ENCODE measurements at places on chromosomes 12 and 14. TPM values are rescaled to one million over a fixed set of nuclear protein-coding genes. Genes with fewer than 3 reads are reported as not detected.
A peak's percentile ranks its signal among the peaks of the same experiment; 100 is the strongest.

GRCh38 chr14:91714805-91715204, 17.1 kb downstream of the CATSPERB start:
- no peak for DNase-seq
- H3K4me1 ChIP-seq: no peaks in the 10 kb centered on the region
- no peak overlapping the region for H3K4me3 ChIP-seq
- no peak overlapping the region for H3K27ac ChIP-seq
- no peaks in the 10 kb centered on the region for H3K27me3 ChIP-seq
- no peaks in the 10 kb centered on the region for H3K36me3 ChIP-seq

DNA sequence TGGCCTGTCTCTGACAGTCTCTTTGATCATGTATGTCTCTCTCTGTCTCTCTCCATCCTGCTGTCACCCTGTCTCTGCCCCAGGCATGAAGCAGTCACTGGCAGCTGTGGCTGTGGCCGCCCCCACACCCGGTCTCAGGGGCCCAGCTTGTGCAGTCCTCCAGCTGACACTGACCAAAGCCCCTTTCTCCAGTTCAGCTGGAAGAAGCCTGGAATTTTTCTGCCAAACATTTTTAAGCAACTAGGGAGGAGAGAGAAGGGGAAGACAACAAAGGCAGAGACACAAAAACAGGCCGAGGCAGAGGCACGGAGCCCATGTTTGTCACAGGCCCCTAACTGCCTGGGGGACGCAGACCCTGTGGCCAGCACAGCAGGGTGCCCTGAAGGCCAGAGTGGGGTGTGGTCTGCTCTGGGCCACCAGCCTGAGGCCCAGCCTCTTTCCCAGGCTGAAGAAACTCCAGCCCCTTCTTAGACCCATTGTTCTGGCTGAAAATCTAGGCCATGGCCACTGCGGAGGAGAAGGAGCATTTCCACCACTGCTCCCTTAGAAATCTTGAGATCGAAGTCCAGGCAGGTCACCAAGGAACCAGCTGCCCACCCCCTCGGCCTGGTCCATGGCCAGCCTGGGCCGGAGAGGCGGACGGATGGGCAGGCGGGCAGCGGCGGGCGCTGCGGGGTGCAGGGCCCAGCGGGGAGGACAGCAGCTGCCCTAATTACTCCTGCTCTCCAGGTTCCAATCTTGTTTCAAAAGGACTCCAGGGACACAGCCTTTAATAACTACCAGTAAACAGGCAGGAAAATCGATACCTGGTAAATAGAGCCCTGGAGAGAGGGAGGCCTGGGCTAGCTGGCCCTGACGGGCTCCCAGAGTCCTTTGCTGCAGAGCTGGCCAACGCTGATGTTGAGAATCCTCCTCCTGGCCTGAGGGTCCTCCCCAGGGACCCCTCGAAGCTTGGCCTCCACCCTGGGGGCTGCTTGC, 14.9 kb downstream of the DTX1 start:
- peaks cover 24% of the 10 kb centered on the region for H3K36me3 ChIP-seq
- DNase-seq: no peak
- no peak overlapping the region for H3K4me3 ChIP-seq
- no peak overlapping the region for H3K27ac ChIP-seq
- H3K4me1 ChIP-seq: no peaks in the 10 kb centered on the region

DNA sequence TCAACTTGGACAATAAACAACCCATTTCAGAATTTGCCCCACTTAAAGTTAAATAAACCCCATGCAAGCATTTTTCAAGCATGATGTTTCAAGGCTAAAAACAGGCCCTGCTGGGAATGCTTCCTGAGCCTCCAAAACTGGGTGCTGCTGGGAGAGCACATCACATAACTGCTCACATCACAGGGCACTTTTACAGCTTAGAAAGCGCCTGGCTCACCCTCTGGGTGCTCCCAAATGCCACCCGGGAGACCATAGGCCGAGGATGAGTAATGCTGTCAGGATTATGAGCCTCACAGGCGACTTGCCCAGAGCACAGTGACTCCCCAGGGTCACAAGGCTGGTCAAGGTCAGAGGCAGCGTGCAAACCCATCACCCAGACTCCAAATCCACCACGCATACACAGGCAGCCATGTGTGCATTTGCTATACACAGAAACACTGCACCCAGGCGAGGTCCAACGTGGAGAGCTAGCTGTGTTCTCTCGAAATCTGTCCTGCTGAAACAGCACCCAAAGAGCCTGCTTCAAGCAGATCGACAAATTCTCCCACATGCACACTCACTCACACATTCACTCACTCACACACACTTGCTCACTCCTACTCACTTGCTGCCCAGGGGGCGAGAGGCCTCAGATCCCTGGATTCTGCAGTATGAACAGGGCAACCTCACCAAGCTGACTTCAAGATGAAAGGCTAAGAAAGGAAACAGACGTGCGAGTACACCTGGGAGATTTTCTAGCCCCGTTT, 58.7 kb downstream of the ITPK1 start:
- H3K36me3 ChIP-seq: no peaks in the 10 kb centered on the region
- peaks cover 2% of the 10 kb centered on the region for H3K27me3 ChIP-seq
- DNase-seq: no peak
- peak overlapping the region; percentile 42 for H3K27ac ChIP-seq

GRCh38 chr14:77131206-77131605, 10.4 kb downstream of the ZDHHC22 start:
- peaks cover 25% of the 10 kb centered on the region for H3K36me3 ChIP-seq
- H3K27ac ChIP-seq: no peak overlapping the region
- DNase-seq: no peak
- no peak overlapping the region for H3K4me3 ChIP-seq
- H3K4me1 ChIP-seq: peaks cover 7% of the 10 kb centered on the region

FBRSL1 gene
- 38.4 TPM for total RNA-seq

GTF2H3 gene
- total RNA-seq: 23.1 TPM

SRGAP1 gene
- 49.3 TPM for total RNA-seq

TTC6 gene
- 8.5 TPM for total RNA-seq

Data from endothelial cell (in vitro differentiated cells).